ENCODE measurements at places on chromosomes 6 and 20.

- peak; percentile 82 for DNase-seq
These were observed 41.0 kb downstream of the SOX4 start for GRCh38 chr6:21634582-21634981.

DNA sequence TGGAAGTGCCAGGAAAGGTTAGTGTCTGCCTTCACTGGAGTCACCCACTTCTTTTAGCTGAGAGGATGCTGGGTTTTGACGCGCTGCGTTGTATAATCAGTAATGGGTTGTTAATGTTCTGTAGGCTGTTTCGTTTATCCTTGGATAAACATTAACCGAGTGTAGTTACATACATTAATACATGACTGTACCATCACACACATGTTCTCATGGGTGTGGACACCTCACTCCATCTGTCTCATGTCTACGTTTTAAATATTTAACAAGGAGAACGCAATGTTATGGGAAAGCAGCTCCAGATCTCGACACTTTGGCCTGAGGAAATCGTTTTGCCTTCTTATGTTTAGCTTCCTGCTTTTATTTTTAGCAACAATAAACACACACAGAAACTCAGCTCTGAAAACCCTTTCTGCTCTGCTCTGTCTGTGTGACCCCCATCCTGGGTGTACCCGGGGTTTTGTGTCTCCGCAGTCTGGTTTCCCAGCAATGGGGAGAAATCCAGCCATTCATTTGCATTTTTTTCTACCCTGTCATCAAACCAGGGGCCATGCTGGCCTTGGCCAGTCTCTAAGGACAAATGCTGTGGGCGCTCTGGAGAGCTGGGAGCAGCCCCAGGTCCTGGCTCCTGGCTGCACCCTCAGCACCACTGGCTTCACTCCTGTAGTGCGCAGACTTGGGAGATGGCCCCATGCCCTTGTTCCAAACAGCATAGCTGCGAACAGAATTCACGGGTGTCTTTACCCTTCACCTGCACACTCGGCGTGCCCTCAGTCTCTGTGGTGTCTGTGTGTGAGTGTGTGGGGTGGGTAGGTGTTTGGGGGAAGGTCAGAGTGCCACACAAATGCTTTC is 110.8 kb downstream of the ERMARD start:
- no peak for DNase-seq

DNA sequence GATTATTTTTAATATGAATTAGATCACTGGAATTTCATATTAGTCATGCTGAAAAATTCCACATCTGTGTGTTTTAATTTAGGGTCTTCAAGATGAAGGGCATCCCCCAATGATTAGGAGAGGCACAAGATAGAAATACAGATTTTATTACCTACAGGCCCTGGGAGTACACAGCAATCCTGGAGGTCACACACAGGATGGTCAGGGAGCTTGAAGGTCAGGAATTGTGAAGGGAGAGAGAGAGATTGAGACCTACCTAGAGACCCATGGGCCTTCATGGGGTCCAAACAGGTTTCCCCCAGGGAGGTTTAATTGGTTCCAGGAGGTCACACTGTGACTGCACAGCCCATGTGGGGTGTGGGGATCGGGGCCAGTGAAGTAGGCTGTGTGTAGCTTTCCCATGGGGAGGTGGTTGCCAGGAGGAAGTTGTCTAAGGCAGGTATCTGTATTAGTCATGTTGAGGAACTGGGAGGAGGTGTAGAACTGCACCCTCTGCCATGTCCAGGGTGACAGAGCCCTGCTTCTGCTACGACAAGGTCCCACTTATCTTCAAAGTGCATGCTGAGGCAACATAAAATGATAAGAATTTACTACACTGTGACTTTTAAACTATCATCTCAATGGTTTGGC is 18.3 kb downstream of the SNX9 start:
- DNase-seq, result no peak

GRCh38 chr6:81718126-81718525 is 34.4 kb downstream of the TENT5A start:
- peak; percentile 3 for DNase-seq

DNA sequence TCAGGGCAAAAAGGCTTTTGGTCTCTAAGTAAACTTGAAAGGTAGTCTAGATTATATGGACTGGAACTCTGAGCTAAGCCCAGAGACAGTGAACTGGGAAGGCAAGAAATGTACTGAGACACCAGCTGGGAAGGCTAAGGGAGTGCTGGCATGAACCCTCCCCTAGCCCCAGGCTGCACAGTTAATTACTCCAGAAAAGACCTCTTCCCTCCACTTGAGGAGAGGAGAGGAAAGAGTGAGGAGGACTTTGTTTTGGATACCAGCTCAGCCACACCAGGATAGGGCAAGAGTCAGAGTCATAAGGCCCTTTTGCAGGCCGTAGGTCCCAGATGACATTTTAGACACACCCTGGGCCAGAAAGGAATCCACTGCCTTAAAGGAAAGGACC is 84.1 kb upstream of the GJE1 start:
- DNase-seq, result no peak

- peak; percentile 93 for DNase-seq
These were observed 24.0 kb upstream of the PHACTR3 start for GRCh38 chr20:59580146-59580946.

GRCh38 chr20:41232973-41233926 is 84.3 kb downstream of the ZHX3 start:
- peak; percentile 93 for DNase-seq
